ENCODE measurements at places on chromosomes 7 and 10.
A peak's percentile ranks its signal among the peaks of the same experiment; 100 is the strongest.

GRCh38 chr7:141737118-141737835 is 881 bp upstream of the SSBP1 start:
- peaks cover 23% of the 10 kb centered on the region for H3K4me1 ChIP-seq
- no peaks in the 10 kb centered on the region for H3K27me3 ChIP-seq
- no peak for DNase-seq
- peak overlapping the region; percentile 98 for H3K27ac ChIP-seq
- H3K4me3 ChIP-seq: peak overlapping the region; percentile 99
- peaks cover 8% of the 10 kb centered on the region for H3K36me3 ChIP-seq

GRCh38 chr10:50674469-50675254 is 50.9 kb upstream of the SGMS1 start:
- no peaks in the 10 kb centered on the region for H3K4me1 ChIP-seq
- no peak overlapping the region for H3K27ac ChIP-seq
- H3K27me3 ChIP-seq: peaks cover 16% of the 10 kb centered on the region

DNA sequence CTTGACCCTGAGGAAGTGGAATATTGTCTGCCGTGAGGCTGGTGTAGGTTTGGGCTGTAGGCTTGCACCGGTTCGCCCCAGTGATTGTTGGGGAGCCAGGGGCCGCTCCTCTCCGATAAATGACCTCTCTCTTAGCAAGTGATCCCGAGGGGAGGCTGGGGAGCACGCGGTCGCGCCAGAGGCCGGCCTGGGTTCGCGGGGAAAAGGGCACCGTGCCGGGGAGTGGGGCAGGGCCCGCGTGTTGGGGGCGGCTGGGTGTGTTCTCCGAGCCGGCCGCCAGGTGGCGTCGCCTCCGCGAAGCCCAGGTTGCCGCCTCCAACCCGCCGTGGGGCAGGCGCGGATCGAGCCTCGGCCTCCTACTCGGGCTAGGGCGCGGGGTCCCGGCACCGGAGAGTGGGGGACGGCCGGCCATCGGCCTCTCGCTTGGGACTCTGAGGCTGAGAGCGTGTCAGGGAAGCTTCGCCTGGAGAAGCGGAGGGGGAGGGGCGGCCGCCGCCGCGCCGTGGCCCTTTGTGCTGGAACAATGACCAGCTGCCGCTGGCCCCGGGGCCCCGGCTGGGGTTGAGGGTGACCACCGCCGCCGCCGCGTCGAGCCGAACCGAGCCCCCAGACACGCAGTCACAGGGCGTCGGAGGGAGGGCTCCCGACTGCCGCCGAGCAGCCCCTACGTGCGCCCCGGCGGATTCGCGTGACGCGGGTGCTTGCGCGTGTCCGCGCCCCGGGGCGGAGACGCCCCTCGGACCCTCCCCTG is 442 bp upstream of the LZTS2 start:
- H3K4me3 ChIP-seq: peak overlapping the region; percentile 82
- DNase-seq: peak; percentile 95
- H3K4me1 ChIP-seq: peaks cover 32% of the 10 kb centered on the region
- H3K36me3 ChIP-seq: peaks cover 10% of the 10 kb centered on the region
- peak overlapping the region; percentile 99 for H3K27ac ChIP-seq
- no peaks in the 10 kb centered on the region for H3K27me3 ChIP-seq

DNA sequence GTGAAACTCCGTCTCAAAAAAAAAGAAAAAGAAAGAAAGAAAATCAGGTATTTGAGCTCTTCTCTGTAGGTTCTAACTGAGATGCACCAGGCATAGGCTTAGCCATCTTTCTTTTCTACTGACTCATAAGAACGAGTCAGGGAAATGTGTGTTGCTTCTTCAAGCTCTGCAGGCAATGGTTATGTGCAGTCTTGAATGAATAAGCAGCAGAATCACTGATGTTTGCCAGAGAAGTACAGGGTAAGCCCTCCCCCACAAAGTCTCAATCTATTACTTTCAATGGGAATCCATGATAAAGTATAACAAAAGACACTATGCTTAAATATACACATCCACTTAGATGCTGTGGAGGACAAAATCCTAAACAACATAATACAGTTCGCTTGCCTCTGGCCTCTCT is 239.2 kb downstream of the PARD3 start:
- no peaks in the 10 kb centered on the region for H3K36me3 ChIP-seq
- H3K27me3 ChIP-seq: no peaks in the 10 kb centered on the region
- H3K4me1 ChIP-seq: peaks cover 17% of the 10 kb centered on the region
- DNase-seq: no peak
- H3K4me3 ChIP-seq: no peak overlapping the region

DNA sequence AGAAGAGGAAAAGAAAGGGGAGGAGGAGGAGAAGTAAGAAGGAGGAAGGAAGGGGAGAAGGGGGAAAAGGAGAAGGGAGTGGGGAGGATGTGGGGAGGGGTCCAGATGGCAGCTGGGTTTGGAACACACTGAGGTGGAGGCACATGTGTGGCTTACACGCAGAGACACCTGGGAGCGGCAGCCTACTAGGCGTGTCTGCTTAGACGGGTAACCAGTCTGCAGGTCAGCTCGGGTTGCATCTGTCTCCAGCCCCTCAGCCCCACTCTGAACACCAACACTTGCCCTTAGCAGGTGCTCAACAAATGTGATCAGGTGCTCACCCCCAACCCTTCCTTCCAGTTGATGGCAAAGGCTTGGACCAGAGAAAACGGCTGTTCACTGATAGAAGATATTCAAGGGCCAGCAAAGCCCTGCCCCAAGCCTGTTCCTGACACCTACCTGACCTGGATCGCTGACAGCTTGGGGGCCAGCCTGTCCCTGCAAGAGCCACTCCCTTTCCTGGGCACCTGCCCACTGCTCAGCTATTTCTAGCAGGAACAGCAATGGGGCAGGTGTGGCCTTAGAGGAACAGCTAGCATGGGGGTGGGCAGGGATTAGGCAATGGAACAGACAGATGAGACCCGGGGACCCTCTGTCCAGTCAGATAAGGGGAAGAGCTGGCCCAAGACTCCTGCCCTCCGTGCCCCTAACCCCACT is 70.5 kb downstream of the SH3PXD2A start:
- H3K27ac ChIP-seq: no peak overlapping the region
- no peak for DNase-seq
- H3K36me3 ChIP-seq: no peaks in the 10 kb centered on the region
- no peak overlapping the region for H3K4me3 ChIP-seq
- H3K4me1 ChIP-seq: peaks cover 4% of the 10 kb centered on the region
